ENCODE measurements at places on chromosomes 4 and X.

GRCh38 chrX:119669424-119670037 lies 23.4 kb downstream of the SEPTIN6 start:
- no peak for DNase-seq

DNA sequence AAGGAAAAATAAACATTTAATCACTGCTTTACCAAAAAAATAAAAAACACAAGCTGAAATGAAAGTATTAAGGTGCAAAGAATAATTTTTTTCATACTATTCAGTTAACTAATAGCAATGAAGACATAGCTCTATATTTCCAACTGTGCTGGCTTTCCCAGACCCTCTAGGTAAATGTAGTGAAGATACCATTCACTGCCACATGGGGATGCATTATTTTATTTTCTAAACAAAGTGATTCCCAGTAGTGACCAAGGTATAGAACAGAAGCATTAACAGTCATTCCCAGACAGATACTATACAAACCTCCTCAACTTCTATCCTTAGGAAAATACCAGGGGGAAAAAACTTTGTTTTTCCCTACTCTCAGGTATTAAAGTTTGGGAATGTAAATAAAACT lies 39.4 kb downstream of the ANTXR2 start:
- DNase-seq, result no peak

GRCh38 chrX:112841820-112842157 lies 1.2 kb upstream of the AMOT start:
- DNase-seq, result no peak

GRCh38 chr4:148216866-148217814 lies 225.1 kb downstream of the NR3C2 start:
- no peak for DNase-seq

GRCh38 chr4:177057186-177057585 lies 252.5 kb upstream of the NEIL3 start:
- no peak for DNase-seq

- peak; percentile 77 for DNase-seq
Measured at GRCh38 chr4:186936496-186937375, 213.1 kb upstream of the FAT1 start.

- no peak for DNase-seq
Measured at GRCh38 chr4:23392860-23393458, 496.9 kb downstream of the PPARGC1A start.

Measured in AG08395 (cell line).